ENCODE measurements at places on chromosomes 16 and 17.
A peak's percentile ranks its signal among the peaks of the same experiment; 100 is the strongest.

GRCh38 chr17:70702683-70703255 lies 533.4 kb downstream of the KCNJ2 start:
- DNase-seq: no peak

GRCh38 chr16:89915303-89916232 lies 3.1 kb upstream of the MC1R start:
- DNase-seq: no peak

- DNase-seq: no peak
These were observed 24.0 kb downstream of the METRNL start for GRCh38 chr17:83103200-83103942.

DNA sequence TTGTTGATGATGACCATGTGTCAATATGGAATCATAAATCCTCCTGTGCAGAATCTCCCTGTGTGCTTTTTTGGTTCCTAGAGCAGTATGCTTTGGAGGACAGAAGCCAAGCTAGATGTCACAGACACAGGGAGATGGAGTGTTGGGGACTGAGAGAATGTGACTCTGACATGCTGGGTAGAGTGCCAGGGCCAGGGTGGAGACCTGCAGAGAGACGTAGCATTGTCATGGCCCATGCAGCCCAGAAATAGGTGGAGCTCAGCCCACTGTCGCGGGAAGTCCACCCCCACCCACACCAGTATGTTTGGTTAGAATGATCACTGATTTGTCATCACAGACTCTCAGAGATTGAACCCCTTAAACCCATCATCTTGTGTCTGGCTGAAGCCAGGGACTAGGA lies 39.2 kb upstream of the ADCY7 start:
- no peak for DNase-seq

- no peak for DNase-seq
These were observed 70.8 kb downstream of the LYRM1 start for GRCh38 chr16:20971401-20971800.

DNA sequence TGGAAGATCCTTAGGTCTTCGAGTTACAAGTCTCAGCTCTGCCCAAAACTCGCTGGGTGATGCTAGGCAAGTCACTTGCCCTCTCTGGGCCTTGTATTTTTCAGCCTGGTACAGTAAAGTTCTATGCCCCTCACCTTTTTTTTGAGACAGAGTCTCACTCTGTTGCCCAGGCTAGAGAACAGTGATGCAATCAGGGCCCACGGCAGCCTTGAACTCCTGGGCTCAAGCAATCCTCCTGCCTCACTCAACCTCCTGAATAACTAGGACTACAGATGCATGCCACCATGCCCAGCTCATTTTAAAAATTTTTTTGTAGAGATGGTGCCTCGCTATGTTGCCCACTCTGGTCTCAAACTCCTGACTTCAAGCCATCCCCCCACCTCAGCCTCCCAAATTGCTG lies 3.8 kb downstream of the MYH11 start:
- DNase-seq: no peak

DNA sequence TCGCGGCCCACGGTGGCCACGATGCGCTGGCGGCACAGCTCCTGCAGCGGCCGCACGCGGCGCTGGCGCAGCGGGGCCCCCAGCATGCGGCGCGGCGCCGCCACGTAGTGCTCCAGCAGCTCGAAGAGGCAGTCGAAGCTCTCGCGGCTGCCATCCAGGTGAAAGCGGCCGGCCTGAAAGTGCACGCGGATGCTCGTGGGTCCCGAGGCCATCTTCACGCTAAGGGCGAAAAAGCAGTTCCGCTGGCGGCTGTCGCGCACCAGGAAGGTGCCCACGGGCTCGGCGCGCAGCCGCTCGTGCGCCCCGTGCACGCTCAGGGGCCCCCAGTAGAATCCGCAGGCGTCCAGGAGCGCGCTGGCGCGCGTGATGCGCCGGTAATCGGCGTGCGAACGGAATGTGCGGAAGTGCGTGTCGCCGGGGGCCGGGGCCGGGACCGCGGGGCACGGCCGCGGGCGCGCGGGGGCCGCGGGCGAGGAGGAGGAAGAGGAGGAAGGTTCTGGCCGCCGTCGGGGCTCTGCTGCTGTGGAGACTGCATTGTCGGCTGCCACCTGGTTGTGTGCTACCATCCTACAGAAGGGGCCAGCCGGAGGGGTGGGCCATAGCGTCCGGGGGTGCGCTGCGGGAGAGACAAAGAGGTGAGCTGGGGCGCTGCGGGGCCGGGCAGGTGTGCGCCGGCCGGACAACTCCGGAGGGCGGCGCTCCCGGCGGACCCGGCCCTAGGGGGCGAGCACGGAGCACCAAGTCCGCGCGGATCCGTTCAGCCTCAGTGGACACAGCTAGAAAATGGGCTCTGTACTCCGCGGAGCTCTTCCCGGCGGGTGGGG lies 879 bp downstream of the SOCS1 start:
- DNase-seq: peak; percentile 64

DNA sequence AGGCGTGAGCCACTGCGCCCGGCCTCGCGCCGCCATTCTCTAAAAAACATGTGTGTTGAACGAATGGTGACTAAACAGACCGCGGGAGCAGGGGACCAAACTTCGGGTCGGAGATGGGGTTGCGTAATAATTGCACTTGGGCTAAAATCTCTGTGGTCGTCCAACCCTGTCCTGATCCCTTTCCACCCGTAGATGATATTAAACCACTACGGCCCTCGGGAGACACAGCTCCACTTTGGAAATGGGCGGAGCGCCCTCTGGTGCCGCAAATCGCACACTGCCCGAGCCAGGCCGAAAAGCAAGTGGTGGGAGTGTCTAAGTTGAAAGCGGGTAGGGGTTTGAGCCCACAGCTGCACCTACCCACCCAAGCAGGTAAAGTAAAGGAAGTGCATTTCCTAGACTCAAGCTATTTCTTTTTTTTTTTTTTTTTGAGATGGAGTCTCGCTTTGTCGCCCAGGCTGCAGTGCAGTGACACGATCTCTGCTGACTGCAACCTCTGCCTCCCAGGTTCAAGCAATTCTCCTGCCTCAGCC lies 17.0 kb downstream of the CAVIN1 start:
- DNase-seq: peak; percentile 88

- no peak for DNase-seq
These were observed 17.5 kb upstream of the TNFRSF13B start for GRCh38 chr17:16989230-16989952.

DNA sequence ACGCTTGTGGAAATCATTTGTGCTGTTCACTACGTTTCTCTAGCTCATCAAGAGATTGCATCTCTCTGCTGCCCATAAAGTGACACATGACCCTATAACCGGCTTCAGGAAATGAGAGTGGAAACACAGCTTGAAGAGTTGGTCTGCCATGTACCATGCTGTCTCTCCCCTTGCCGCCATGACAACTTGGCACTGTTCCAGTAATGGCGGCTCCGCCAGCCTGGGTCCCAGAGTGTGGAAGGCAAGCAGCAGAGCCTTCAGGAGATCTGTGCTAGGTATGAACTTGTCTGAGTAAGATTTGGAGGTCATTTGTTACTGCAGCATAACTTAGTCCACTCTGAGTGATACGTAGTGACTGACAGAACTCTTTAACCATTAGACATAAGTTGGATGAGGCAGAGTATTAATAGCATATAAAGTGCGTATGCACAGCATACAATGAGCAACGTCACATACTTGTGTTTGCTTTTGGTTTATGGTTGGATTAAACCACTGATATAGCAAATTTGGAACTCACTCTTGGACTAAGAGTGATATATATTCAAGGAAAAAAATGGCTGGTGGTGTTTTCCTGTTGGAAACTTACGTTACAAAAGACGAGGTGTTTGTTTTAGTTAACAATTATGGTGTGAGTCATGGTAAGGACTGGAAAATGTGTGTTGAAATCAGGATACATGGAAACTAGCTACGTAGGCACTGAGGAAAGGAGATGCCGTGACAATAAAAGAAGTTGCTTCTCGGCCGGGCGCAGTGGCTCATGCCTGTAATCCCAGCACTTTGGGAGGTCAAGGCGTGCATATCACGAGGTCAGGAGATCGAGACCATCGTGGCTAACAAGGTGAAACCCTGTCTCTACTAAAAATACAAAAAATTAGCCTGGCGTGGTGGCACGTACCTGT lies 24.4 kb upstream of the PMP22 start:
- DNase-seq: no peak

DNA sequence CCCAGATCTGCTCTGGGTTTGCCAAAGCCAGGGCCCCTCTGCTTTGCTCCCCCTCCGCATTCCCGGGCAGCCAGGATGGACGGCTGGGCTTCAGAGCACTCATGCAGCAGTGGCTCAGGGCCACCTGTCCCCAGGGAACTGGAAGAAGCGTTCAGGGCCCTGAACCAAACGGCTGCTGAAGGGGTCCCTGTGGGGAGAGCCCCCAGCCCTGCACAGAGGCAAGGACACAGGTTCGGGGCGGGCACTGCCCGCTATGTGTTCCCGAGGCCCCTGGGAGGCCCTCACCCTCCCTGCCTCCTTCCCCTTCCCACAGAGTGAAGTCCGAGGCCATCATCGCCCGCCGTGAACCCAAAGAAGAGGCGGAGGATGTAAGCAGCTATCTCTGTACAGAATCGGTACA lies 10.4 kb downstream of the NME3 start:
- DNase-seq: no peak

GRCh38 chr17:968812-969730 lies 10.5 kb downstream of the NXN start:
- DNase-seq: no peak

DNA sequence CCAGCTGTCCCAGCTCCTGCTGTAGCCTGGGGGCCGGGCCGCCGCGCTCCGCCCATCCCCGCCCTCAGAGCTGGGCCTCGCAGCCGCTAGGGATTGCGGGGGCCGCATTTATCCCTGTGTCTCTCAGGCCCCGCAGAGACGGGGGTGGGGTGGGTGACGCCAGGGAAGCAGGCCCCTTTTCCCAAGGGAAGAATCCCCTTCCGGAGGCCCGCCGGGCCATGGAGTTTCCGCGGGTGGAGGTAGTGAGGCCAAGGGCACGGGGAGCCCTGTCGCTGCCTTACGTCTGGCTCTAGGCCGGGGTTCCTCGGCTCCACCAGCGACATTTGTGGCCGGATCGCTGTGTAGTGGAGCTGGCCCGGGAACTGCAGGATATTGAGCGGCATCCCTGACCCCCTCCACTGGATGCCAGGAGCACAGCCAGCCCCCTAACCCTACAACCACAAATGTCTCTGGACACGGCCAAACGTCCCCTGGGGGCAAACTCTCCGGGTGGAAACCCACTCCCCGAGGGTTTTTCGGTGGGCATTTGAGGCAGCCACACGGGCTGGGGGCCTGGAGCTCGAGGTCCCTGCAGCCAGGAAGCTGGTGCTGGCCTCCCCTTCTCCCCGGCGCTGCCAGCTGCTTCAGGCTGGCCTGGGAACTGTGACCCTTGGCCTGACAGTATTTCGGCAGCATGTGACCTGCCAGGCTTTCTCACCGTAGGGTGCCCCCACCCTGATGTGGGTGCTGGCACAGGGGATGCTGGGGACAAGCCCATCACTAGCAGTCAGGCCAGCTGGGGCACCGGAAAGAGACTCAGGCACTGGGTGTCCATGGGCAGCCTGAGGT lies 12.0 kb upstream of the CD300A start:
- peak; percentile 94 for DNase-seq

DNA sequence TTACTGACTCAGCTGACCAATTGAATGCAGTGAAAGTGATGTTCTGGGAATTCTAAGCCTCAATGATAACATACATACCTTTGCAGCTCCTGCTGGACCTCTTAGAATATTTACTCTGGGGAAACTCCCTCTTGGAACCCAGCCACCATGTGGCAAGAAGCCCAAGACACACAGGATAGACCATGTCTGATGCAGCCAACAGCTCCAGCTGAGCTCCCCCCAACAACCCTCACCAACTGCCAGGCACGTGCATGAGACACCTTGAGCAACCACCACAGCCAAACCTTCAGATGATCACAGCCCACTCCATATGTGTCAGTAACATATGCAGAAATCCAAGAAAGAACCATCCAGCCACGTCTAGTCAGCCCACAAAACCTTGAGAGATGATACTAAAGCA lies 53.0 kb downstream of the XYLT1 start:
- no peak for DNase-seq

All from aorta (tissue), 5 donors.